ENCODE measurements at places on chromosomes 16 and 17.

- no peak for DNase-seq
Observed at GRCh38 chr16:1668612-1669319, 9.3 kb upstream of the JPT2 start.

- no peak for DNase-seq
Observed at GRCh38 chr17:42270170-42270535, 6.0 kb downstream of the STAT5B start.

DNA sequence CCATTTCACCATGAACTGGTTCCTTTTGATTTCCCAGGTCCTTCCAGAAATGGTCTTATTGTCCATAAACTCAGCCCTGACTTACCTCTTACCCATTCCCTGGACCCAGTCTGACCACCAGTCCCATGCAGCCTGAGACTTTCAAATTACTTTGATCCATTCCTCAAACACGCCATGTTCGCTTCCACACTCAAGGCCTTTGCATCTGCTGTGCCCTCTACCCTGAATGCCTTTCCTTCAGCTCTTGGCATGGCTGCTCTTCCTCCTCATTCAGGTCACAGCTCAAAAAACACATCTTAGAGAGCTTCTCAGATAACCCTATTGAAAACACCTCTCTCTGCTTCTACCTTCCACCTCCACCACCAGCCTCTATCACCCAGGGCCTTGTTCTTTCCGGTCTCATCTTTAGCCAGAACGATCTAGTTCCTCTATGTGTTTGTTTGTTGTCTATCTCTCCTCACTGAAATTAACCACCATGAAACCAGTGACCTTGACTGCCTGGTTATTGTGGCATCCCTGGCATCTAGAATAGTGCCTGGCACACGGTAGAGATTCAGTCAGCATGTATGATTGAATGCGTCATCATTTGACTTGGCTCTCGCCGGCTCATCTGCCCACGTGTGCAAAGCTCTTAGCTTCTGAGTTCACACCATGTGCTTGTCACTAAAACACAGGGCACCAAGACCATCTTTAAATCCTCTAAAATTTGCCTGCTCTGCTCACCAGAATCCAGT, 12.8 kb downstream of the CRYM start:
- no peak for DNase-seq

- DNase-seq = no peak
Observed at GRCh38 chr17:83183145-83183948, 103.9 kb downstream of the METRNL start.

GRCh38 chr17:57113011-57113410, 28.0 kb downstream of the AKAP1 start:
- no peak for DNase-seq

DNA sequence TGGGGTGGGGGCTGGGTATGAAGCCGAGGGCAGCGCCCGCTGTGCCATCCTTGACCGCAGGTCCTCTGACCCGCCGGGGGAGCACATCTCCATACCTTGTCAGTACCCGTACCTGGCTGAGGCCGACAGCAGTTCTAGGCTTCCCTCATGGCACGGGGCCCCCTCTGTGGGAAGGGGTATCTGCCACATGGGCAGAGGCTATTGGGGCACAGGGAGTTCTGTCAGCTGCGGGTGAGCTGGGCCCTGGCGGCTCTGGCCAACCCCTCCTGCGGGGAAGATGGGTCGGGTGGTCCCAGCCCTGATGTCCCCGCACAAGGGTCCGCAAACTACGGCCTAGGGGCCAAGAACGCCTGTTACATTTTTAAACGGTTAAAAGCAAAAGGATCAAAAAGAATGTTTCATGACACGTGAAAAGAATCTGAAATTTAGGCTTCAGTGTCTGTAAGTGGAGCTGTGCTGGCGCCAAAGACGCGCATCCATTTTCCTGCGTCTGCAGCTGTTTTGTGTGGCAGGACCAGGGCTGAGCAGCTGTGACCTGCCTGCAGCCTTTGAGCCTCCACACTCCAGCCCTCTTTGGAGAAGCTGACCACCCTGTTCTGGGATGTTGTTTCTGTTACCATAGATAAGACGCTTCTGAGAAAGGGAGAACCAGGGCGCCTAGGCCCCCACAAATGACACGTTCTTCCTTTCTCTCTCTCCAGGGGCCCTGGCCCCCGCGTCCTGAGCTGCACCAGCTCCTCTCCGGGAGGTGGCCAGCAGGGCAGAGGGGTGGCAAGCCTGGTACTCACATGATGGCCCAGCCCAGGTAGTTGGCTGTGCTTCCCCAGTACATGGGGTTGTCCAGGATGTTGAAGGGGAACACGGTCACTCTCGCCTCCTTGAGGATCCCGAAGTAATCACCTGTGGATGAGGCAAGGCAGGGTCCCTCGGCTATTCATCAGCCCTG, 12.7 kb upstream of the RASD1 start:
- no peak for DNase-seq
